ENCODE measurements at places on chromosomes 2 and 18. TPM values are rescaled to one million over a fixed set of nuclear protein-coding genes. Genes with fewer than 3 reads are reported as not detected.

GRCh38 chr2:123606631-123607030 lies 418.5 kb upstream of the CNTNAP5 start:
- DNase-seq, result no peak

DNA sequence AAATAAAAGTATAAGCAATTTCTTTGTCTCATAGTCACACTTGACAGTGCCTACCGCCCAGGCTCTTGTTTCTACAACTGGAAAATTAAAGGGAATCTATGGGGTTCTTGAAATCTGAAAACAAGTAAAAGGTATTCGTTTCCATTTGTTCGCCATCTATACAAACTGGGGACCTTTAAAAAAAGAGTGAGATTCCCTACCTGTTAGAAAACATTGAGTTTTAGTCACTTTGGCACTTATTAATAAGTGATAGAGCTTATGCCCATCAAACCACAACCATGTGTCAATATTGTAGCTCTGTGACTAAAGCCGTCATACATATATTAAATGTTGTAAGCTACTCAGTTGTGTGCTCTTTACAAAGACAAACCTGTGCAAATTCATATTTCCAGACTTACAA lies 13.2 kb downstream of the FN1 start:
- DNase-seq, result no peak

- no peak for DNase-seq
These were observed 249.4 kb upstream of the HS6ST1 start for GRCh38 chr2:128568106-128568505.

DNA sequence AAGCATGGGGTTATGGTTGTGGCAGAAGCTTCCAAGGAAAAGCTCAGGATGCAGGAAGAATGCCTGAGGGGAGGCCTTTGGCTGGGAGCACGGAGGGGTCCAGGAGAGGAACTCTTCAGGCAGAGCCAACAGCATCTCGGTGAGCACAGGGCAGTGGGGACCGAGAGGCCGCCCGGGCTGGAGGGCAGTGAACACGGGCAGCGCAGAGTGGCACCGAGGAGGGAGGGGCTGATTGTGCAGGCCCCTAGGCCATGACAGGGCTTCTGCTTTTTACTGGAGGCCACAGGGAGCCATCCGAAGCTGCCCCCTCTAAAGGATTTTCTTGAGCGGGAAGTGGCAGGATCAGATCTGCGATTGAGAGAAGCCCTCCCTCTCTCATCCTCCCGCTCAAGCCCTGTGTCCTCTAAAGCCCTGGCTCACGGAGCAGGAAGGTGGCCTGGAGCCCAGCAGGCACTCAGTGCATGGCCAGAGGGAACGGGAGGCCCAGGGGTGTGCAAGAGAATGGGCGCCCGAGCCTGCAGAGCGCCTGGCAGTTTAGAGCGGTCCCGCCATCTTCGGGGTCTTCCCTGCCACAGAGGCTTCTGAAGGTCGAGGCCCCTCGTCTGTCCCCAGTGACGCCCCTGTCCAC lies 110.0 kb upstream of the STON1 start:
- DNase-seq, result no peak

DNA sequence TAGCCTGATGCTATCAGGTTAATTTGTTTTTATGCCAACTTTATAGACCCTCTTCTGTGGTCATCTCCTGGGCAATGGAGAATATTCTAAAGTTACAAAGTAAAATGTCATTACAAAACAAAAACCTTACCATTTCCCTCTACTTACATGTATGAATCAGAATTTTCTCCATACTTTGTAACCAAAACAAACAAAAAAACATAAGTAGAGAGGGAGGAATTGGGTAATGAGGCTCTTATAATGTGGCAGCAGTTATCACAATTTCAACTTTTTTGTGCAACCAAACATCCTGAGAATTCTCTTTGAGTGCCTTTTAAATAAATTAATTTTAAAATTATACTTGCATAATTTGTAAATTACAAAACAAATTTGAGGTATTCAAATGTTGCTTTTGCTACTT lies 332.8 kb downstream of the TXNL1 start:
- no peak for DNase-seq

DNA sequence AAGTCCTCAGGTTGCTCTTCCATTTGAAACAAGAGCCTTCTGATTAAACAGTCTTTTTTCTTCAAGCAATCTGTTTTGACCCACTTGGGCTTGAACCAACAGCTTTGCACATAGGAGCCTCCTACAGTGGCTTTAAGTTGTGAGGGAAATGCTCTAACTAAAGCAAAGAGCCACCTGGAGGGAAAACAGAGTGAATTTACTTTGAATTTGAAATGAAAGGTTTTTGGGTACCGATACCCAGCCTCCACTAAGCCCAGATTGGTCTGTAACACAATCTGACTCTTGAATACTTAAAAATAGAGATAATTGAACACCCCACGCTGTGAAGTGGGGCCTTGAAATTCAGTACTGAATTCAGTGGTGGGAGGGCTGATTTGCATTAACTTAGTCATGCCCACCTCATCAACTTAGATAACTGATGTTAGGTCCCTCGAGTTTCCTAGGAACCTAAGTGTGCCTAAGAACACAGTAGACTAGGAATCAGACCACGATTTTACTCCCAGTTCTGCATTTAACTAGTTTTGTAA lies 56.3 kb upstream of the ACVR1C start:
- DNase-seq, result no peak

DNA sequence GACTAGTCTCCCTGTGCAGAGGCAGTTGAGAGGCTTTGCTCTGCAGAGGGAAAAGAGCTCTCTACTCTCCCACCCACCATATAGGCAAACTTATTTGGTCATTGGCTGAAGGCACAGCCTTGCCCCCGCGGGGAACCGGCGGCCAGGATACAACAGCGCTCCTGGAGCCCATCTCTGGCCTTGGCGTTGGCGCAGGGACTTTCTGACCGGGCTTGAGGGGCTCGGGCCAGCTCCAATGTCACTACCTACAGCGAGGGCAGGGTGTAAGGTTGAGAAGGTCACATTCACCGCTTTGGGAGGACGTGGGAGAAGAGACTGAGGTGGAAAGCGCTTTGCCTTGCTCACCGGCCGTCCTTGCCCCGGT lies 2.2 kb downstream of the ONECUT2 start:
- no peak for DNase-seq

- DNase-seq, result no peak
These were observed 91.6 kb upstream of the ARL5A start for GRCh38 chr2:151919786-151920185.

DNA sequence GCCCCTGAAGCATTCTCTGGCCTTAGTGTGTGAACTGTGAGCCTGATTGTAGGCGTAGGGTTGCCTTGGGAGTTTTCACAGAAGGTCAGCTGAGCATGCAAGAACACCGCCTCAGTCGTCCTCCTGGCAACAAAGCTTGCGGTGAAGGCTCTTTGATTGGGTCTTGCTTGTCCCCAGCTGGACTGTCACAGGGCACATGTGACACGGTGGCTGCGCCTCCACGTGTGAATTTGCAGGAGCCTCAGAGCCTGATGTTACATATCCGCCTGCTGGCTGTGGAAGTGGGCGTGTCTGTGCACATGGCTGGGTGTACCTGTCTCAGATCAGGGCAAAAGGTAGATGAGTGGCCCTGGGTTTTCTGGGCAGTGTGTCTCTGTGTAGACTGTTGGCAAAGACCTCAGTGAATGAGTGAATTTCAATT lies 228.7 kb downstream of the HAUS1 start:
- DNase-seq, result no peak

GRCh38 chr2:152630466-152630865 lies 86.8 kb downstream of the PRPF40A start:
- DNase-seq, result no peak

DNA sequence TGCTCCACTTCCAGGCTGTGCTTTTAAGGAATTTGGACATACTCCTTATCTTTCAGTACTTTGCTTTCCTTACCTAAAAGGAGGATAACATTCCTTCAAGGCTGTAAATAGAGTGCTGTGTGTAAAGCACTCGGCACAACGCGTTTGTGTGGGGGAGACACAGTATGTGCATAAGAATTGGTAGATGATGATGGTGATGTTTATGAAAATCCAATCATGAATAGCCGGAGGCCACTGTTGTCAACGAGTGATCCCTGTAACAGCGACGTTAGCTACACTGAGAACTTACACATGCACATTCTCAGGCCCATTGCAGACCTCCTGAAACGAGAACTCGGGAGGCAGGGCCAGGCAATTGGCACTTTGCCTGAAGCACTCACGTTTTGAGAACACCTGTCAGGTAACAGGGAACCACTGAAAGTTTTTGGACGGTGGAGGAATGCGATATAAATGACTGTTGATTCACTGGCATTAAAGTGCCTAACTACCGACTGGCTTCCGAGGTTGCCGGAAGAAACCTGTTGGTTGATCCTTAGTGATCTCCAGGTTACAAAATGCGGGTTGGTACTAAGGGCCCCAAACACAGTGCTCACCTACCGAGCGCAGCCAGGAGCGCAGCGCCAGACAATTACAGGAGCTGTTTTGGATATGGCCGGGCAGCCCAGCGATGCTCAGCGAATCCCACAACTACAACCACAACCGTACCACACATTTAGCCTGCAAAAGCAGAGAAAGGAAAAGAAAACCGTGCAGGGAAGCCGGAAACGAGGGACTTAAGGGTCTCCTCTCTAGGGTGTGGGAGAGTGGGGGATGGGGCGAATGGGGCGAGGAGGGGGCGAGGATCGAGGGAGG lies 1.0 kb upstream of the MAP4K4 start:
- DNase-seq, result peak; percentile 46

DNA sequence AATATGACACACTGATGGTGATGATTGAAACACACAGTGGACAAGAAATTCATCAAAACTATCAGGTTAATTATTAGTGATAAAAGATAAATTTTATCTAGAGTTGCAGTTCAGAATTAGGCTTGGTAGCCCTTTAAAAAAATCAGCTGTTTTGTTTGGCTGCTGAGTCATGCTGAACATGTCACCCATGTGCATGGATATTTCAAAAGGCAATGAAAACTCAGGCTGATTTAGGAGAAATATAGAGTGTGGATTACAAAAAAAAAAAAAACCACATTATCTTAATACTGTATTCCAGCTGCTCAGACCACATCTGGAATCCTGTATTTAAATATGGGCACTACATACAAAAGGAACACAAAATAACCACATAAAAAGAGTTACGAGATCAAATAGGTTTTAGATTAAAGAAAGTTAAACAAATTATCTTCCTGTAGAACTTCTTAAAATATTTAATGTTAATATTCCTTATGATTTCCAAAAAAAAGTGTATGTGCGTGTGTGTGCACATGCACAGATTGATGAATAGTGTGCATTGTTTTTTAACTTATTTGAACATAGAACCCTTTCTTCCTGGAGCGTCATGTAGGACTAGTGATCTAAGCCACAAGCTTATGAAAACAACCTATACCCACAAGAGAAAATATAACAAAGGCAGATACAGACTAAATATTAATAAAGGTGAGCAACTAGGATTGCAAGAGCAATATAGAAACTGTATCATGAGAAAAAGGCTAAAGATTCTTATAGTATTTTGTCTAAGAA lies 186.2 kb downstream of the STK39 start:
- no peak for DNase-seq

DNA sequence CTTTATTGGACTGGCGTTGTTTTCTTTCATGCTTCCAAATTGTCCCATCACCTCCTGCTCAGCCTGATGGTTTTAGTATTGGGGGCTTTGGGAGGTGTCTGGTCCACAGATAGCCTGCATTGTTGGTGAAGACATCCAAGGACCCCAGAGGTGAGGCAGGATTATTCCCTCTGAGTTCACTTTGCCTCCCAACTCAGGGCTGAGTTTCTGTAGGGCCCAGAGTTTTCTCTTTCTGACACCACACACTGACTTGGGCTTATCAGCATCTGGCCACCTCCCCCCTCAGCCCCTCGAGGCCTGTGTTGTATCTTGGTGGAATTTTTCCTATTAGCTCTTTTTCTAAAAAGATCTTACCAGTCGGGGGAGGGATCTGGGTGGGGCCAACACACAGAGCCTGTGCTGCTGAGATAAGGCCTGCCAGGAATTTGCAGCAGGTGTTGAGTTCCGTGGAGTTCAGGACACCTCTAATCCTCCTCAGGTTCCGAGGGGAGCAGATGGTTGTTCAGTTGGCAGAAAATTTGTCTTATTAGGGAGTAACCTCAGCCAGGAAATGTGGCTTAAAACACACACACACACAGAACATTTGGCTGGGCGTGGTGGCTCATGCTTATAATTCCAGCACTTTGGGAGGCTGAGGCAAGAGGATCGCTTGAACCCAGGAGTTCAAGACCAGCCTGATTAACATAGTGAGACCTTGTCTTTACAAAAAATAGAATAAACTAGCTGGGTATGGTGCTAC lies 7.3 kb downstream of the EMILIN2 start:
- peak; percentile 63 for DNase-seq

DNA sequence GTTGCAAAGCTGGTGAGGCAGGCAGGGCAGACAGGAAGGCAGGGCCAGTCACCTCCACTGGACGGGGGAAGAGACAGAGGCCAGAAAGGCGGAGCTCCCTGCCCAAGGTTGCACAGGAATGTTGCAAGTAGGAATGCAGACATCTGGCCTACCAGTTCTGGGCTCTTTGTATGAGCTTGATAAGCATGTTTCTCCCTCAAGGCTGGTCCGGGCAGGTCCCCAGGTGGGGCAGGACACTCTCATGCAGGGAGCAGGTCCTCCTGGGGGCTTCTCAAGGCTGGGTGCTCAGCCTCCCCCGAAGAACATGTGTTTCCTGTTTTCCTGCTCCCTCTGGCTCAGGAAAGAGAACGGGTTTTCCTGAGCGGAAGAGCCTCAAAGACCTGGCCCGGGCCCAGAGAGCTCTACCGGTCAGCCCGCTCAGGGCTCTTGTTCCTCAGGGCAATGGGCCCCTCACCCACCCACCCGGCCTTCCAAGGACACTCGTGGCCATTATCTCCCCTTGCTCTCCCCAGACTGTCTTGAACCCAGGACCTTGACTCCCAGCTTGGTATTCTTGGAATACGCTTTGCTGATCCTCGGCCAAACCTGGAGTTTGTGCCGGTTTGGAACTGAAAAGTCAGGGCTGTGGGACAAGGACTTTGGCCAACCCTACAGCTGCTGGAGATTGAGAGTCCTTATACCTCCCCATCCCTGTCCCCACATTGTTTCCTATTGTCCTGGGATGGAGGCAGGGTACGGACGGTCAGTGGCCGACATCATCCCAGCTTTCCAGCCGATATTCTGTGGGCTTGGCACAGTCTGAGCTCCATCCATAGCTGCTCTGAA lies 87.7 kb upstream of the HAAO start:
- DNase-seq, result no peak

- no peak for DNase-seq
These were observed 3.0 kb downstream of the GKN1 start for GRCh38 chr2:68977453-68977852.

- no peak for DNase-seq
These were observed 156.6 kb upstream of the NOSTRIN start for GRCh38 chr2:168645696-168646338.

Gene RNF152
- total RNA-seq, result 75.6 TPM

Gene RALBP1
- 66.2 TPM for total RNA-seq

Gene CASP8
- 8.3 TPM for total RNA-seq

Gene ANKRD62
- 0.10 TPM for total RNA-seq
